Urinary bladder (tissue), 4 donors: ENCODE measurements at places on chromosomes 2 and 18. TPM values are rescaled to one million over a fixed set of nuclear protein-coding genes. Genes with fewer than 3 reads are reported as not detected.

GYPC gene
- 138 TPM for polyA plus RNA-seq

ACVR1 gene
- polyA plus RNA-seq, result 29.7 TPM

TEKT4 gene
- polyA plus RNA-seq, result not detected

IL1A gene
- polyA plus RNA-seq, result 1.3 TPM

DSEL gene
- polyA plus RNA-seq, result 3.3 TPM

DNA sequence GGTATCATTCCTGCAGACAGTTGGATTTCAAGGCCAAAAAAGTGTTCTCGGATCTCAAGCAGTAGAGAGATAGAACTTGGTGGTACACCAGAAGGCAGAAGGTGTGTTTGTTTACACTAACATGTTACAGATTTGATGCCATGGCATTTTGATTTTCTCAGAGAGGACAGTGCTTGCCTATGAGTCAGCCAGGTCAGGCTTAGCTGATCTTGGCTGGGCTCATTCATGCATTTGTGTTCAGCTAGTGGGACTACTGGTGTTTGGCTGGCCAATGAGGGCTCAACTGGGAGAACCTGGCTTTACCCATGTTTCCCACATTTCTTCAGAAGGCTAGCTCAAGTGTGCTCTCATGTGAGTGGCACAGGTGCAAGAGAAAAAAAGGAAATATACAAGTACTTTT, 162.0 kb downstream of the C1D start:
- no peak for DNase-seq

DNA sequence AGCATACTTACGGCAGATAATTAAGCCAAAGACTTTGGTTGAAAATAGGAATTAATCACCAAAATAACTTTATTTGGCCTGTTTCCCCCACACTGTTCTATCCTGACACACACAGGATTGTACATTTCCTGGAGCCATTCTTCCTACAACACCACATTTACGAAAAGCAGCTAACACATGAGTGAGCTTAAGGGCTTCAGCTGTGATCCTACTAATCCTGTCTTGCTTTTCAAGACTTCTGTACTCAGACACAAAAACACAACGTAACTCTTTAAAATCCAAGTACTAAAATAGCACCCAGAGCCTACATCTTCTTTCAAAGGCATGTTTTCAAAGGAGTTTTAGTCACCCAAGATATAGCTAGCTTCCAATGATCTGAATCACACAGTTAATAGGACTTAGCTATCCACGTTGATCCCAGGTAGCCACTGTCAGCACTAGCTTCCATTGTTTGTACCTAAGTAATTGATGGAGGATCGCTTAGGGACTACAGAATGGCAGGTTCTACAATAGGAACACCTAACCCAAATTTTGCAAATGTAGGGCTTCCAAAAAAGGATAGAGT, 42.8 kb upstream of the TTC39C start:
- DNase-seq, result no peak

DNA sequence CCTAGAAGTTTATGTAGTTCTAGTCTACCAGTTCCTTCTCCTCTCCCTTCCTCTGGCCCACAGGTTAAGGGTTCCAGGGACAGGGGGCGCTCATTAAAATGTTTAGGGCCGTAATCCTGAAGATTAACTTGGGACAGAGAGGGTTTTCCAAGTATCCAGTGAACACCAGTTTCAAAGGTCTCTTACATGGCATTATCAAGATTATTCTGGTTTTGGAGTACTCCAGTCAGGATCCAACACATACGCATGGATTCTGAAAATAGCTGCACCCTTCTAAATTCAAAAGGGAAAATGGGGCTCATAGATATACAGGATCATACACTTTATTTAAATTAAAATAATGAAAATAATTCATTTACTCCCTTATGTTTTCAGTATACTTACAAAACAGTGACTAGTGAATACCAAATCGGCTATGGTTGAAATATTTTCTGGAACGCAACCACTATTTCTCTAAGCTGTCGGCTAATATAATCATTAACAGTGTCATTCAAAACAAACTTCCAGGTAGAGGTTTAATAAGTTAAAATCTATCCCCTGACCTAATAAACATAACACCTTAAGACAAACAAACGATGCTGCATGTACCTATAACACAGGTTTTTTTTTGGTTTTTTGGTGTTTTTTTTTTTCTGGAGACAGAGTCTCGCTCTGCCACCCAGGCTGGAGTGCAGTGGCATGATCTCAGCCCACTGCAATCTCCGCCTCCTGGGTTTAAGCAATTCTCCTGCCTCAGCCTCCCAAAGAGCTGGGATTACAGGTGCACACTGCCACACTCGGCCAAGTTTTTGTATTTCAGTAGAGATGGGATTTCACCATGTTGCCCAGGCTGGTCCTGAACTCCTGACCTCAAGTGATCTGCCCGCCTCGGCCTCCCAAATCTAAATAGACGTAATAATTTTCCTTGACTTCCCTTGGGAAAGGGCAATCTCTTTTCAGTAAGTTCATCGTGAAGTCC, 44.7 kb downstream of the MGAT4A start:
- no peak for DNase-seq

- DNase-seq, result no peak
These were observed 79.9 kb downstream of the EPAS1 start for GRCh38 chr2:46377101-46377581.

DNA sequence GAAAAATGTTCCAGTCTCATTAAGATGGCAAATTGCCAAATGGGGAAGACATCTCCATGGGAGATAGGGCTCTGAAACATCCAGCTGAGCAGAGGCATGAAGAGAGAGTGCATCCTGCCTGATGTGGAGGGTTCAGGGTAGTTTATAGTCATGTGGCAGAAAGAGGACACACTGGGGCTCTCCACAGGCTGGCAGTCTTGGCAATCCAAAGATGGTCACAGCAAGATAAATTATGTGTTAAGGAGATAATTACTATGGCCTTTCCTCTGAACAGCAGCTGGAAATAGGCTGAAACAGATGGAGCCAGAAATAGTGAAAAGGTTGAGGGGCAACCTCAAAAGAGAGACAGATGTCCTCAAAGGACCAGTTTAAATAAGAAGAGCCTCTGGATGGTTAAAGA, 97.2 kb downstream of the DCC start:
- DNase-seq, result no peak

GRCh38 chr2:57376985-57377384, 669.6 kb upstream of the VRK2 start:
- no peak for DNase-seq

DNA sequence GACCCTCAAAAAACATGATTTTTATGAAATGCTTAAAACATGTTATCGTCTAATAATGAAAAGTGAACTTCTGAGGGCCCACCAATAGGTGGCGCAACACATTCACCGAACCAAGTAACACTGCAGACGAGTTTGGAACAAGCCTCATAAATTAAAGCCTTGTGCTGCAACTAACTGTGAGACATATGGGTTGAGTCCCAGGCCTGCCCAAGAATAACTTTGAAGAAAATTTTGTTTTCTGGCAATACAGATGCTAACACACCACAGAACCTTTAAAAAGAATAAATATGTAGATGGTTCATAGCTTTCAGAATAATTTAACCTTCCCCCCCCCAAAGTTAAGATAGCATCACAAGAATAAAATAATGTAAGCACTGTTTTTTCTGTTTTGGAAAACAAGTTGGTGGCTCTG, 285.9 kb downstream of the RNF144A start:
- peak; percentile 46 for DNase-seq

DNA sequence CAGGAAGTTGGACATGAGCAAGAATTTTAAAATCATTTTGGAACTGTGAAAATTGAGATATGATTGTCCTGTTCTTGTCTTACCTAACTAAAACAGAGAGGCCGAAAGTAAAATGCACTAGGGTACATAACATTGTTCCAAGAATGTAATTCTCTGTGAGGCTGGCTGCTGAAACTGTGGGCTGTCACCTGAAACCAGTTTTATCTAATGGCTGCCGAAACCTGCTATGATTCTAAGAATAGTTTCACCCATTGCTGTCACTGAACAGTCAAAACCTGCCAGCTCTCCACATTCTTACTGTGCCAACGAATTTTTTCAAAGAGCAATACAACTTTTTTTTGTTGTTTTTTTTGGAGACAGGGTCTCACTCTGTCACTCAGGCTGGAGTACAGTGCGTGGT, 119.3 kb upstream of the ZSWIM2 start:
- no peak for DNase-seq

DNA sequence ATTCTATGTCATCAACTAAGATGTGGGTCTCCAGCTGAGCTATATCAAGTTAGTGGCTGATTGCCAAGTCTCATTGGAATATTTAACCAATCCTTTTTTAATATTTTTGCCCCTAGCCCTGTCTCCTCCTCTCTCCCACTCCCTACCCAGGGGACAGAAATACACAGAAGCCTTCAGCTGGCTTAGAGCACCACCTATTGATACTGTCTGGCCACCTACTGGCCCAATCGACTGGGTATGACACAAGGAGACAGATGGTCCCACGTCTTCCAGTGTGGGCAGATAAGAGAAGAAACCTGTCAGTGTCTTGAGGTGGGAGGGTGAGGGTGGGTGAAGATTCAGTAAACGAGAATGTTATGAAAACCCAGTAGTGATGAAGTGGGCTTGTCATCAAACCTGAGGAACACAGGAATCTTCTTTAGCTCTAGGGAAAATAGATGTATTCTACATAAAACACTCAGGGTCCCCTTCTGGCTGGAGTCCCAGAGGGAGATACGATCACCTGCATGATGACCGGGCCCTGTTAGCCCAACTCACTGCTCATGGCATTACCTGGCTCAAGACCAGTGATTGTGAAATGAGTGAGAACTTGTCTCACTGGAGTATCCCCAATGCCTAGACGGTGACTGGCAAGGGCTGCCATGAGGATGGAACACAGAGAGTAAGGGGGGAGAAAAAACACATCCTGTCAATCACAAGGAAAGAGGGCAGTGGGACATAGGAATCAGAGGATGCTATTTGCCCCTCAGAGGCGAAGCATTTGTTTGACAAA, 26.7 kb downstream of the POLR1A start:
- DNase-seq, result no peak

DNA sequence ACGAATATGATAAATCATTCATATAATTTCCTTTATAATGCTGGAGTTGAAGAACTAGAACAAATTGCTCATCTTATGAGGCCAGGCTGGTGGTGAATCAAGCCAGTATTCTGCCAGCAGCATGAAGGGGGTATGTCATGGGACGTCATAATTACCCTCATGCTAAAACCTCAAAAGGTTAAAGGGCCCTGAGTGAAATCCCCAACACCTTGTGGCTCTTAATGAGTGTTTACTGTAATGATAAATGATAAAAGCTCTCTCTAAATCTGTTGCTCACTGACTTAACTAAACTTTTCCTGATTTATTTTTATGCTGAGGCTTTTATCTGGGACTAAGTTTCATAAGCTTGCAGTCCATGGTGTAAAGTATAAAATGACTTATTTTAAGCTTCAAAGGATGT, 18.3 kb upstream of the NEDD4L start:
- no peak for DNase-seq

GRCh38 chr2:99802734-99803133, 312.9 kb upstream of the REV1 start:
- no peak for DNase-seq

DNA sequence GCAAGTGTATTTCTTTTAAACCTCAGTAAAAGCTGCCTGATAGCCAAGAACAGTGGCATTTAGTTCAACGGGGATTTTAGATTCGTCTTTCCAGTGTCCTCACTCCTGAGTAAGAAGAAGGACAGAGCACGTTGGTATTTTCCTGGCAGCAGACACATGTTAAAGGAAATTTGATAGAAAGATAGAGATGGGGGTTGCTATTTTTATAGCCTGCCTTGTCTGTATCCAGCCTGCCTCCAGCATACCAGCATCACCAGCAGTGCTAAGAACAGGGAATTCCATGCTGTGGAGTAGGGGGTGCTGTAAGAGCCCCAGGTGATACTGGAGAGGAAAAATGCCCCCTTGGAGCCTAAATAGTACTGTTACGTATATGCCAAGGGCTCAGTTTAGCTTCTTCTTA, 1.1 kb upstream of the SMYD1 start:
- DNase-seq, result no peak

- DNase-seq, result no peak
These were observed 1313.7 kb upstream of the NRXN1 start for GRCh38 chr2:52345676-52346075.

GRCh38 chr2:68098291-68098797, 35.5 kb upstream of the C1D start:
- DNase-seq, result no peak

GRCh38 chr2:71548646-71549425, 95.5 kb downstream of the DYSF start:
- no peak for DNase-seq

- DNase-seq, result no peak
These were observed 62.9 kb upstream of the SERTAD2 start for GRCh38 chr2:64716569-64716968.

GRCh38 chr2:217219164-217219520, 359.3 kb upstream of the TNP1 start:
- no peak for DNase-seq

DNA sequence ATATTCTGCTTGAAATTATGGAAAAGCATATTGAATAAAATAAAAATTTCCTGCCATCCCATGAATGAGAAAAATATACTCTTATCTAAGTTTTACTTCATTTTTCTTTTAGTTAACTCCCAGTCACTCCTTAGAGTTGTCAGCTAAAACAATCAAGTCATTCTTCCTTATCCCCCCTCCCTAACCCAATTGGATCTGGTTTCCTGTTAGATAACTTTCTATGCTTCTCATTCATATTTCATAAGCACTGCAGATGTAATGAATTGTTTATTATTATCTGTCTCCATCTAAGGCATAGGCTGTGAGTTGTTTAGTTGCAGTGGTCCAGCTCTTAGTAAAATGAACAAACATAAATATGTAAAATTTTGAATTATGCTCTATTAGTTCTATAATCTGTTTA, 244.0 kb upstream of the GCFC2 start:
- no peak for DNase-seq

DNA sequence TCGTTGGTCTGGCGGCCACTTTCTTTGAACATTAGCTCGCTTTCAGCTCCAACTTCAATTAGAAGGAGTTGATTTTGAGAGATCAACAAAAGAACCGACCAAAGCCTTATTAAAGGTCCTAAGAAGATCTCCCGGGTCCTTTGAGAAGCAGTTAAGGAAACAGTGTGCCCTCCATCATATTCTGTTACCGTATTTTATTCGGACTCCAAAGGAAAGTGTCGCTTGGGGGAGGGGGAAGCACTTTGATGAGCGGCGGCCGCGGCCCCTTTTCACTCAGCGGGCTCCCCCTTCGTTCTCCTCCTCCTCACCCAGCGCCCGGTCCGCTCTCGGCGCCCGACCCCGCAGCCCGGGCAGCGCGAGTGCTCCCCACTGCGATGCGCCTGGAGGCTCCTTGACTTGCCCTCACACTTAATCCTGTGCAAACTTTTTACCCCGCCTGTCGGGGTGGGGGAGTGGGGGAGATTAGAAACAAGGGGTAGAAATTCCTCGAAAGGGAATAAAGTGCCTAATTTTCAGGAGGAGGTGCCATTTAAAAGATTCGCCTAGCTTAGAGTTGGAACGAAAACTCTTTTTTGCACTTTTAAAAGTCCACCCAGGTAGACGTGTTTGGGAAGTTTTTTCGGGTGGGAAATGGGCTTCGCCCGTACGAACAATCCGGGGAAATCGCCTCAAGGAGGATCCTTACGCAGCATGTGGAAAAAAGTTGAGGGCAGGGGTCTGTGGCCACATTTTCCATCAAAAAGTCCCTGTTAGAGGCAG, 1.2 kb upstream of the OTX1 start:
- no peak for DNase-seq
